ENCODE measurements at places on chromosomes 6 and 20. TPM values are rescaled to one million over a fixed set of nuclear protein-coding genes. Genes with fewer than 3 reads are reported as not detected.

The SLC35D3 gene
- not detected for total RNA-seq

The KCNS1 gene
- 0.58 TPM for total RNA-seq

DNA sequence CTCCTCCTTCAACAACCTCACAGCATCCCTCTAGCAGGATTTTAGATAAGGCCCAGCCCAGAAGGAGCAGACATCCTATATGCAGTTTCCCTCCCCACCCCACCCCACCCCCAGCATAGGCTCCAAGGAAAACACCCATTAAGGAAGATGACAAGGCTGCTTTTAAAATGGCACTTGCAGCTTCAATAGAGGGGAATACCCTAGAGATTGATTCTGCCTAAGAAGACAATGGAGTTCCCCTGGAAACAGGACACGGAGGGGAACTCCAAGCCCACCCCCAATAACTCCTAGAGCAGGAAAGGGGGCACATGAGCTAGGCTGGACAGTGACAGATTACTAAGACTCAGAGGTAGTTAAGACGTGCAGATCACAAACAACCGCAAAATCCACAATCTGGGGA is 34.7 kb downstream of the CPNE5 start:
- no peak overlapping the region for H3K27ac ChIP-seq
- no peak for DNase-seq
- no peaks in the 10 kb centered on the region for H3K4me1 ChIP-seq
- H3K27me3 ChIP-seq: peaks cover 18% of the 10 kb centered on the region
- H3K36me3 ChIP-seq: no peaks in the 10 kb centered on the region

GRCh38 chr6:111817451-111818120 is 55.7 kb downstream of the FYN start:
- peaks cover 76% of the 10 kb centered on the region for H3K4me1 ChIP-seq
- peak overlapping the region; percentile 18 for H3K27ac ChIP-seq
- no peak overlapping the region for H3K4me3 ChIP-seq
- peaks cover 32% of the 10 kb centered on the region for H3K36me3 ChIP-seq
